EH (cell line): ENCODE measurements at places on chromosomes 11 and 22.

- DNase-seq = no peak
Measured at GRCh38 chr11:45149483-45150056, 3.1 kb downstream of the PRDM11 start.

DNA sequence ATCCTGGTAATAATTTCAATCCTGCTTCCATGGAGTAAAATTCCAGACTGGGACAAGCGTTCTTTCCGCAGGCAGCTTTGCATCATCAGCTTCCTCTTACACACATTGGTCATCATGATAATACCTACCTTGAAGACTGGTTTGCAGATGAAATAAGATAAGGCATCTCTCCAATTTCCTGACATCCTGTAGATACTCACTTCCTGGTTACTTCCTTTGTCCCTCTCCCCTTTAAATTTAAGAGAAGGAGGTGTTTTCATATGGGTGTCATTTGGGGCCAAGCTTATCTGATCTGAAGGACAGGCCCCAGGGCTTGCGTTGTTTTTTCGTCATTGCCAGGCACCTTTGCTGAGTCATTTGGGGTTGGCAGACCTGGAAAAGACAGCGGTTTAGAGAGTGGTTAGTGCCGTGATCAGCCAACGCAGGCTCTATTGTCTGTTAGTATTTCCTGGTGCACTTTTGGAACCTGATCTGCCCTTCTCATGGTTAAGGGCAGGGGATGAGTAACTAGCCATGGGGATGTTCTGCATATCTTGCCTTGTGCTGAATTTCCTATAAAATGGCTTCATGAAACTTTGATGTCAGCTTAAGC, 24.1 kb downstream of the GRAMD1B start:
- DNase-seq = peak; percentile 88

DNA sequence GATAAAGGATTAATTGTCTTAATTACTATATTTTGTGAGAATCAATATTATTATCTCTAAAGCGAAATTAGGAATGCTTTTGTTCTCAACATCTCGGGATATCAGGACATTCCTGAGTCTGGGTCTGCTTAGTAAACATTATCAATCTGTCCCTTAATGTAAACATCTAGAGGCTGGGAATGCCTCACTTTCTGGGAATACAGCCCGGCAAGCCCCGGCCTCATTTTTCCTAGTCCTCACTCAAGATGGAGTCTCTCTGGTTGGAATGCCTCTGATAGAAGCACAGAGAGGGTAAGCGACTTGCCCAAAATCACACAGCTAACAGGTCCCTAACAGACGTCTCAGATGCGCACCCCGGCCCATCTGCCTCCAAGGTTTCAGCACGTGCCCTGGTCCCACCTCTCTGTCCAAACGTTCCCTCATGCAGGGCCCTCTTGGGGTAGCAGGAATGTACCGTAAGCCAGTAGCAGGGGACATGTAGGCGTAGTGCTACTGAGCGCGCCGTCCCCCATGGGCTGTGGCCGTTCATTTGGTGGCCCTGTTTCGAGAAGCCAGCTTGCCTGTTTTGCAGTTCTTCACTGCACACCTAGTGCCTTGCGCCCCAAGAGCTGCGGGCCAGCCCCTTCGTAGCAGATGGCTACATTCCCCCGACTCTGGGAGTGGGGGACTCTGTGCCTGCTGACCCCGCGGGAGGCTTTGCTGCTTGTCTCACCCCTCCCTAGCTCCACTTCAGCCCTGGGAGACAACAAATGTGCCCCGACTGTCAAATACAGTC, 62.2 kb upstream of the FADD start:
- DNase-seq = no peak

DNA sequence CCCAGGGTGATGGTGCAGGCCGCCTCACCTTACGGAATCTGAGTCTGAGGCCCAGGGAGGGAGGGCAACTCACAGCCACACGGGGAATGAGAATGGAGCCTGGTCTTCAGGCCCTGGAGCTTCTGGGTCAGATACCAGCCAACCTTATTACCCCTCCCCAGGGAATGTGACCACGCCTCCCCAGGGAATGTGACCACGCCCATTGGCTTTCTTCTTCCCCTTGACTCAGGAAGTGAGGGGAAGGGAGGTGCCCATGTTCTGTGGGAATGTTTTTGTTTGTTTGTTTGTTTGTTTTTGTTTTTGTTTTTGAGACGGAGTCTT, 57.5 kb upstream of the RBFOX2 start:
- no peak for DNase-seq

- peak; percentile 77 for DNase-seq
Measured at GRCh38 chr11:76807206-76807875, 24.2 kb downstream of the TSKU start.

- no peak for DNase-seq
Measured at GRCh38 chr11:92199991-92200390, 24.6 kb upstream of the FAT3 start.

GRCh38 chr22:45200860-45201511, 37.3 kb downstream of the NUP50 start:
- peak; percentile 71 for DNase-seq

- DNase-seq = no peak
Measured at GRCh38 chr11:2295971-2296912, 5.5 kb downstream of the C11orf21 start.

- no peak for DNase-seq
Measured at GRCh38 chr22:26045051-26045450, 124.2 kb upstream of the SEZ6L start.

DNA sequence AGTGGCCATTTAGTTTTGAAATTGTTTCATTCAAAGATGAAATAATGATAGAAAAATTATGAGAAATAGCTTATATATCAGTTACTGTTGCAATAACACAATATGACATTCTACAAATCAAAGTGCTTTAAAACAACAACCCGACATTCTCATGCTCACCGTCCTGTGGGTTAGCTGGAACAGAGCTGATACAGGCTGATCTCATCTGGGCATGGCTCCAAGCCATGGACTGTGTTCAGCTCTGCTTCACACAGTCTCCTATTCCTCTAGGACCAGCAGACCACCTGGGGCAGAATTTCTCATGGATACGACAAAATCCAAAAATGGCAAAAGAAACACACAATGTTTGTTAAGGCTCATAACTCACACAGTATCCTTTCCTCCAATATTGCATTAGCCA, 178.6 kb downstream of the CNTN5 start:
- DNase-seq = no peak

GRCh38 chr11:114914231-114915005, 236.1 kb downstream of the NXPE2 start:
- DNase-seq = no peak

- peak; percentile 21 for DNase-seq
Measured at GRCh38 chr11:32385998-32386397, 49.3 kb downstream of the WT1 start.

DNA sequence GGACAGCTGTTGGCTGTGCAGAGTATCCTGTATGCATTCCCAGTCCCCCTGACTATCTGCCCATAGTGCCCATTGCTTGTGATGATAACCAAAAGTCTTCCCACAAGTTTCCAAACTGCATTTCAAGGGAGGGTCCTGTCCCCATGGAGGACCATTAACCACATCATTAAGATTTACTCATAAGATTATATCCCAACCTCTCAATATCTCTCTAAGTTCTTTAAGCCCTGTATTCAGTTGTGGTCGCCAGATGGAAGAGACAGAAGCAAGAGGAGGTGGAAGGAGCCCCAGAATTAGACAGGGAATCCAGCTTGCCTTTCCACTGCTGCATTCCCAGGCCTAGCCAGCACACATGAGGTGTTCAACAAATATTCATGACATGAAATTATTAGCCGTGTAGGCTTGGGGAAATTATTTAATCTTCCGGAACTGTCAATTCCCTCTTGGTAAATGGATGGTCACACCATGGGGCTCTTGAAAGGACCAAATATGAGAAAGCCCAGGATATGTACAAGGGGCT, 42.6 kb upstream of the TIMP3 start:
- peak; percentile 13 for DNase-seq

- DNase-seq = no peak
Measured at GRCh38 chr11:14953904-14954303, 18.2 kb downstream of the CALCA start.

GRCh38 chr11:116193321-116194131, 579.3 kb downstream of the BUD13 start:
- peak; percentile 57 for DNase-seq

GRCh38 chr11:26742966-26743365, 21.1 kb upstream of the SLC5A12 start:
- no peak for DNase-seq

DNA sequence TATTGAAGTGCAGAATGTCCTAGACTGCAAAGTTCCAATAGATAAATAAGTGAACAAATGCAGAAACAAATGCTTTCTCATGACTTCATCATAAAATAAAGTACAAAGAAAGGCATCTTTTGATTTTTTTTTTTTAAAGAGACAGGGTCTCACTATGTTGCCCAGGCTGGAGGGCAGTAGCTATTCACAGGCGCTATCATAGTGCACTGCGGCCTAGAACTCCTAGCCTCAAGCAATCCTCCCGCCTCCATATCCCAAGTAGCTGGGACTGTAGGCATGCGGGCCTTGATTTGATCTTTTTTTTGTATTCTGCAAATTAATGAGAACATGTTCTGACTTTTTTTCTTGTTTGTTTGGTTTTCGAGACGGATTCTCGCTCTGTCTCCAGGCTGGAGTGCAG, 2.4 kb downstream of the ARCN1 start:
- DNase-seq = peak; percentile 17

DNA sequence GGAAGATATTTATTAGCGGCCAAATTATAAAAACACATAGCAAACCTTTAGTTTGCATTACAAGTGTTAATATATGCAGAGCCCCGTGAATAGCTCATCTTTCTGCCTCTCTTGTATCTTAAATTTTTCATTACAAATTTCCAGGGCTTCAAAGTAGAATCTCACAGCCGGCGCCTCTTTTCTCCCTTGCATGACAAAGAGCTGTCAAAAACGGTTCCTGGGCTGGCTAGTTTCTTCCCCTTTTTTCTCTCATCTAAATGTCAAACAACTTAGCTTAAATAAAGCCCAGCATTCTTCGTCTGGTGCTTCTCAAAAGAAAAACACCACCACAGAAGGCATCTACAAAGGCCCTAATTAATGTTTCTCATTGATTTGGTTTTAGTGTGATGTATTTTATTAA, 253.0 kb downstream of the INSC start:
- no peak for DNase-seq

- no peak for DNase-seq
Measured at GRCh38 chr22:46289244-46289891, 7.3 kb upstream of the GTSE1 start.

DNA sequence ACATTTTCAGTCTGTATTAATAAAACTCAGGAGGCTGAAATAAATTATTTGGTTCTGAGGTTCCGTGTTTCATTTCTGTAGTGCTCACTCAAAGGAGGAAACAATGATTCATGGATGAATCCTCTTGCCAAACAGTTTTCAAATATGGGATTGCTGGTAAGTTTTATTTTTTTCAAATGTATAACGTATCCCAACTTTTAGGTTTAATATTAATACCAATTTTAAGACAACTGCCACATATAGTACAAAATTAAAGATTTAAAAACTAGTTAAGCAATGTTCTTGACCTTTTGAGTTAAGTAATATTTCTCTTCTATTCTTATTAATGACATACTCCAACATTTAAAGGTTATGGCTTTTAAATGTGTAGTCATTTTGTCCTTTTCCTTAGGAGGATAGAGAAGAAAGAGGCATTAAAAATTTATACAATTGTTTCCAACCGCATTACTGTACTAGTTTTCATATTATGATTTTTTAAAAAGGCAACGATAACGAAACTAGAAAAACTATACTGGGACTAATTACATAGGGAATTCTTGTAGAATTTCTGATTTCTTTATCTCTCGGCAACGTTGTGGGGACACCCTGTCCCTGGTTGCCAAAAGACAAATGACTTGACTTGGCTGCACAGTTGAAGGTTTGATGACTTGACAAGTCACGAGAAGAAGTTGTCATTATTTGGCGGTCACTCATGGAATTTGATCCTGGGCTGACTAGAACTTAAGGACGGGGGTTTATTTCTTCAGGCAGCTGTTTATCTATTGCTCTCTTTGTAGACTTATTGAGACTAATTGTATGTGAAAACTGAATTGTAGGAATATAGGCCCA, 69.1 kb upstream of the ADSL start:
- DNase-seq = peak; percentile 48

- no peak for DNase-seq
Measured at GRCh38 chr22:19957445-19957844, 15.8 kb upstream of the TXNRD2 start.

GRCh38 chr11:68020575-68020974, 9.9 kb upstream of the NDUFS8 start:
- peak; percentile 58 for DNase-seq

GRCh38 chr22:36838119-36839030, 21.5 kb upstream of the PVALB start:
- DNase-seq = no peak
